Fibroblast of skin of left biceps (primary cell): ENCODE measurements at places on chromosomes 3 and 15.

DNA sequence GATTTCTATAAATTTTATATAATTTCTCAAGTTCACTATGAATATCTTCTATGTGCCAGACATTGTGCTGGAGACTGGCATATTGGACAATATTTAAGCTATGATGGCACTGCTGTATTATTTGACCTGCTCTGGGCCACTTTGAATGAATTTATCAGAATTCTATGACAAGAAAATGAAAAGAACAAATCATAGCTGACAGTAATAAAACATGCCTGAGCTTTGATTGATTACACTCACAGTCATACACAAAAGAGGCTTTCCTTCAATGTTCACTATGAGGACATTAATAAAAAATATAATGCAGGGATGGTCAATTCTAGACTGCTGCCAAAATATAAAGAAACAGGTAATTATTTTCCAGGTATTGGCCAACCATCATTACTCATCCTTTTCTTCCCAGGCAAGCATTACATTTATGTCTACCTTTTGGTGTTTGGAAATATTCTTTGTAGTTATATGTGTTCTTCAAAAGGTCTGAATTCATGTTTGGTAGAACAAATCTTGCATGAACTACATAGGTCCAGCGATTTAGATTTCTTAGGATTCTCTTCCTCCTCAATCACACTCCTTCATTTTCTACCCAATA lies 81.0 kb upstream of the ALCAM start:
- DNase-seq = no peak

DNA sequence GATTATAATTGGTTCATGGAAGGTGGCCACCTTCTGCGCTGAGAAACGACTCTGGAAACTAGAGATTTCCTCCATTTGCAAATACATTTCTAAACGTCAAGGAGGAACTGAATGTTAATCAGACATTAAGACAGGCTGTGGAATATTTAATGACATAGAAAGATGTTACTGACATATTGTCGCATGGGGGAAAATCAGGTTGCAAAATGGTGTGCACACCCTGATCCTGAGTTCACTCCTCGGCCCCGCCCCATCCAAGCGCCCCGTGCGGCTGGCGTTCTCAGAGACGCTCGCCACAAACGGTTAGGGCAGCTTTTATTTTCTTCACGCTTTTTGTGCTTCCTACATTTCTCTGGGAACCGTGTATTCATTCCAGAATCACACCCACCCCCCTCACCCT lies 10.7 kb downstream of the H1-8 start:
- no peak for DNase-seq

DNA sequence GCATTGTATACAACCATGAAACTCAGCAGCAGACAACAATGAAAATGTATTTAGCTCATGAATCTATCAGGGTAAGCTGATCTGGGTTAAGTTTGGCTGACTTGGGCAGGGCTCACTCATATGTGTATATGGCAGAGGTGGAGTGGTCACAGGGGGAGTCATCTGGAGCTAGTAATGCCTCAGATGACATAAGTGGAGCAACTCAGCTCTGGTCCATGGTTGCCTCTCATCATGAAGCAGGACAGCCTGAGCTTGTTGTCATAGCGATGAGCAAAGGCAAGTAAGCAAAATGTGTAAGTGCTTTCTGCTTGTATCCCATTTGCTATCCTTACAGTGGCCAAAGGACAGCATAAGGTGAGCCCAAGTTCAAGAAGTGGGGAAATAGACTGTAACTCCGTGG lies 64.5 kb downstream of the ALCAM start:
- DNase-seq = no peak

DNA sequence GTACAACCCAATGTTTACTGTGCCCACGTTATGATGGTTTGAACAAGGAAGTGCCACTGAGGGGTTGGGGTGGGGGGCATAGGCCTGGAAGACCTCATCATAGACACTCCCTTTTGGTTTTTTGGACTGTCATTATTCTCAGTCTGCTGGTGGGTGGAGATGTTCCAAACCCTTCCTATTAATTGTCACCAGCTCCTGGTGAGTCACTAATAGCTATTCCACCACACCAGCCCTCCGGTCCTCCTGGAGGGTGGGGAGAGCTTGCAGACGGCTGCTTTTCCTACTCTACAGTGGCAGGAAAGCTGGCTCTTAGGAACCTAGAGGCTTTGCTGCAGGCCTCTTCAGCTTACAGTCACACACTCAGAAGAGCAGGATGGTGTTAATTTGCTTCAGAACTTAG lies 9.0 kb upstream of the COPG1 start:
- DNase-seq = no peak

DNA sequence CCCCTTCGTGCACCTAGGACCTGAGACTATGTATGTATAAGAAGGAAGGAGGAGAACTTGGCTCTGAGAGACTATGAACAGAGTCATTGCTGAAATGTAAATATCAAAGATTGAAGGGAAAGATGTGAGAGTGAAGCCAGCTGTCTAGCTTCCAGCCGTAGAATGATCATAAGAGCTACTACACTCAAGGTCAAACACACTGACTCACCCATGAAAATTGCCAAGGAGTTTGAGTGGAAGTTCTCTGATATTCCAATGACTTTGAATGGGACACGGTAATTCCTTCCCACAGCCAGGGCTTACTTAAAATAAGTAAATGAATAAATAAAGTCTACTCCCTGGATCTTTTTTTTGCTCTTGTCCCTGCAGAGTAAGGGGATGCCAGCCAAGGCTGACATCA lies 398.9 kb upstream of the TPRG1 start:
- peak; percentile 59 for DNase-seq

- DNase-seq = no peak
Observed at GRCh38 chr3:149352556-149352955, 19.1 kb upstream of the TM4SF18 start.

DNA sequence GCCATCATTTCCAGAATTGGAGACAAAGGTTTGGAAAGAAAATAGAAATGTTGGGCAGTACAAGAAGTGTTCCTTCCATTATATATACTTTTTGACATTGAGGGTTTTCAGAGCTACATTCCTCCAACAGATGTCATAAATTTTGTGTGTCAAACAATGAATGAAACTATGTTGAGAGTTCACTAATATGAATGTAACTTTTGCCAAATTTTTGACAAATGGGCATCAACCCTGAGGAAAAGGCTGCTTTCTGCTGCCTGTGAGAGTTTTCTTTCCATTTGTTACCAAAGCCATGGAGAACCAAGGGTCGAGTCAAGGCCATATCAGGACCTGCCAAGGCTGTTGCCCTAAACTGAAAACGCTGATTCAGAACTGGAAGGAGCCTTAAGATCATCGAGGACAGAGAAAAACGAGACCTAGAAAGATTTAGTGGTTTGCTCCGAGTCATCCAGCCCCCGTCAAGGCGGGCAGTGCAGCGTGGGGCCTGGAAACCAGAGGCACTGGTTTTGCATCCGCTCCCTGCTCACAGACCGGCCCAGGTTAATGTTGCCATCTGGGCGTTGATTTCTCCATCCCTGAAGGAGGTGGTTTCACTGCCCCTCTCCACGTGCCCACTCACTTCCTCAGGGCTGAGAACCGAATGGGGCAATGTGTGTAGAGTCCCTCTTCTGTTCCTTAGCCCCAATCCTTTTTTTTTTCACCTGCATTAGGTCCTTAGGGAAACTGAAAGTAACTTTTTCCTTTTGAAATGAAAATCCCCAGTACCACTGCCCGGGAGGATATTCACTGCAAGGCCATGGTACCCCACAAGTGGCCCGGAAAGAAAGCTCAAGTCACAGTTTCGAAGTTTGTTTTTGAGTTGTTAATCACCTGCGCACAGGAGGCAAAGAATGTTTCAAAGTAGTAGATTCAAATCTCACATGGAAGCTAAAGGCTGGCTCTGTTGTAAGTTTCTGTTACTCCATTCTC lies 32.8 kb downstream of the TPM1 start:
- DNase-seq = peak; percentile 64

DNA sequence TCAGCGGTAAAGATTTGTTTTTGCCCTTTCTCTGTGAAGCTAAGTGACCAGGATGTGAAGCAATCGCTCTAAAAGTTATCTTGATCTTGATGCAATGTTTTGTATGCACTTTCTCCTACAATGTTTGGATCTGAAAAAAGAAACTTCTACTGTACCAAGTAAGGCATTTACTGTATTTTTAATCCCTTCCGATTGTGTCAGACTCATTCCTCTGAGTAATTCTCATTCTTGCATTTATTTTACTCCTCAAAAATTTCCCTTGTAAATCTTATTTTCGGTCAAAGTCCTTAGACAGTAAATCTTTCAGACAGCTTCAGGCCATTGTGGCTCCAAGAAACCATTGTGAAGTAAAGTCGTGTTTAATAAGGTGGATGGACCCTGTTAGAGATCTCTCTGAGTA lies 141.9 kb downstream of the TP63 start:
- peak; percentile 36 for DNase-seq

- no peak for DNase-seq
Observed at GRCh38 chr15:41256577-41257038, 25.5 kb downstream of the CHP1 start.

DNA sequence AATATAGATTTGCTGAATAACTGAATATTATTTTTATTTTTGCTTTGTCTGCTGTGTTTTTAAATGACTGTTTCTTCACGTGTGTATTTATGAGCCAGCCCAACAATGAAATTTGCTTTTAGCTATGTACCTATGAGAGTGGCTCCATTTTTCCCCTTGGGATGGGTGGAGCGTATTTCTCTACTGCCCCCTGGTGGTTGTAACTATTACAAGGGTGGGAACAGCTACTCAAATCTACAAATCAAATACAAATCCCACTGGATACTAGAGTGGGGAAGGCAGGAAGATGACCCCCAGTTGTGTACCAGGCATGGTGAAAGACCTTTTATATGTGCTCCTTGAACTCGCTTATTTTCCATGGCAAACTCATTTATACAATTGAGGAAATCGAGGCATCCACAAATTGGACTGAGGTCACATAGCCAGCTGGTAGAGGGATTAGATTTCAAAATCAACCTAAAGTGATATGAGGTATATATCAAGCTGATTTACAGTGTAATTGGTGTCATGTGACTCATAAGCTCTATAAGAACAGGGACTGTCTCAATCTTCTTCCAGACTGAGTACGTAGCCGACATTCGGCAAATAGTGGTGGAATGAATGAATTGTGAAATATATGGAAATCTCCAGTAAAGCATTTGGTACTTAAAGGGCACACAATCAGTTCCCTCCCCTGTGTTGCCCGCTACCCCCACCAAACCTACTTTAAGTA lies 69.5 kb upstream of the VEPH1 start:
- DNase-seq = no peak

DNA sequence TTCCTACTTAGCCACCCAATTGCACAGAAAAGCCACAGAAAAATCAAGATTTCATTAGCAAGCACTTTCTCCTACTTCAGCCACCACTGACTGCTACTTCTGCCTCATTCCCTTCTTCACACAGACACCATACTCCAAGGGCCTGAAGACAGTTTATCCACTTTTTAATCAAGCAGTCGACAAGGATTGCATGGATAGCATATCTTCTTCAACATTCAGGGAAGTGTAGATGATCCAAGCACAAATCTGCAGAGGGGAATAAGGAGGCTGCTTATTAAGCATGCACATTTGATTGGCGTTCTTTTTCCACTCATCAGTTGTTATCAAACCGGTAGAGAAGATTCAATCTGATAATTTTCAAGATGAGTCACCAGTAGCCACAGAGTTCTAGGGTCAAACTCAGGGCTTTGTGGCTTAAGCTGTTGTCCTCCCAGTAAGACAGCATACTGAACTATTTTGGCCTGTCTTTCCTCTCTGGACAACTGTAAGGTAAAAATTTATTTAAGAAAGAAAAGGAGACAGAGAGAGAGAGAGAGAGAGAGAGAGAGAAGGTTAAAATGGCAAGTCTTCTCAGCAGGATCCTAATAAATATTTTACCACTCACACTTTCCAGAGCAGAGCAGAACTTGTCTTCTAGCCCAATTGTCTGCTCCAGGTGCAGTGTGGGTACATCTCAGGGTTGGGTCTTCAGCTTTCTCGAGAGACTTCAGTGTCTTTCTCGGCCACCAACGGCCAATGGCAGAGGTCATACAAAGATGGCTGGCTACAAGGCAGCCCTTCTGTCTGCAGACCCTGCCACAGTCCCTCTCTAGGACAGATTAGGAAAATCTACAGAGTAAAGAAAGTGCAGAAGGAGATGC lies 80.6 kb upstream of the BHLHE40 start:
- no peak for DNase-seq

- DNase-seq = no peak
Observed at GRCh38 chr3:108728105-108728504, 29.1 kb downstream of the RETNLB start.

- no peak for DNase-seq
Observed at GRCh38 chr3:42745776-42746454, 27.1 kb downstream of the CCDC13 start.

DNA sequence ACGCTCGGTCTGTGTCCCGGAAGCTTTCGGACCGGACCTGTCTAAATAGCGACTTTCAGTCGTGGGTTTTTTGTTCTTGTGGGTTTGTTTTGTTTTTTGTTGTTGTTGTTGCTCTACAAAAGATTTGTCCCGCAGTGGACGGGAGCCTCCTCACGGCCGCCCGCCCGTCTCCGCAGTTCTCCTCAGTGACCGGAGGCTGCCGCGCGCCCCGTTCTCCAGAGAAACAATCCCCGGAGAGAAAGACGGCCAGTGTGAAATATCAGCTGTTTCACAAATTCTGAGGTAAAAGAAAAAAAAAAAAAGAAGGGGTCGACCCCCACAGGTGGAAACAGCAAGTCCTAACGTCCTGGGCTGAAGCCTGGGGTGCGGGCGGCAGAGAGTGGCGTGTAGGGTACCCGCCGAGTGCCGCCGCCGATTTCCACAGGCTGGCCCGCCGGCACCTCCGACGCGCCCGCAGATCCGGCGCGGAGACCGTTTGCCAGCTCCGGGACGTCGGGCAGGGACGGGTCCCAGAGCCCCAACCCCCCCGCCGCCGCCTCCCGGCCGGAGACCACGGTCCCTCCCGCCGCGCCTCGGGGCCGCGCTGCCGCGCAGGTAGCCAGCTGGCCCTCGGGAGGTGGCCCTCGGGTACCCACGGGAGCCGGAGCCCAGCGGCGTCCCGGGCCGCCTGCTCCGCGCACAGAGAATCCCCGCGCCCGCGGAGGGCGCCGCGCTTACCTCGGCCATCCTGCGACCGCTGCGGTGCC lies 478 bp downstream of the BNC1 start:
- no peak for DNase-seq

DNA sequence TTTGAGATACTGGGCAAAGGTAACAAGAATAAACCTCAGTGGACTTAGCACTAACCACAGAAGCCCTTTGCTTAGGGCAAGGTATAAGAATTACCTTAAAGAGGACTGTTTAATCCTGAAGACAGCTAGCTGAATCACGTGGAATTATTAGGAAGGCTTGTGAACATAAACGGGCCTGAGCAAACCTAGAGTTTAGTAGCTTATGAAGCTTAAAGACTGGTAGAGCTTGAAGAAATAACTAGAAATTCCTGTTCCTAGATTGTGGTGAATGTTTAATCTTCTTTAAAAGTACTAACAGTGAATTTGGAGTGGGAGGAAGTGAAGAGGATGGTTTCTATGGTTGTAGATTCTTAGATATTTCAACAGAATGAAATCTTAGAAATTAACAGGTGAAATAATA lies 428.9 kb upstream of the THRB start:
- no peak for DNase-seq

GRCh38 chr3:8423307-8423706 lies 78.3 kb upstream of the LMCD1 start:
- DNase-seq = no peak
